ENCODE measurements at places on chromosomes 3 and 15.
A peak's percentile ranks its signal among the peaks of the same experiment; 100 is the strongest.

DNA sequence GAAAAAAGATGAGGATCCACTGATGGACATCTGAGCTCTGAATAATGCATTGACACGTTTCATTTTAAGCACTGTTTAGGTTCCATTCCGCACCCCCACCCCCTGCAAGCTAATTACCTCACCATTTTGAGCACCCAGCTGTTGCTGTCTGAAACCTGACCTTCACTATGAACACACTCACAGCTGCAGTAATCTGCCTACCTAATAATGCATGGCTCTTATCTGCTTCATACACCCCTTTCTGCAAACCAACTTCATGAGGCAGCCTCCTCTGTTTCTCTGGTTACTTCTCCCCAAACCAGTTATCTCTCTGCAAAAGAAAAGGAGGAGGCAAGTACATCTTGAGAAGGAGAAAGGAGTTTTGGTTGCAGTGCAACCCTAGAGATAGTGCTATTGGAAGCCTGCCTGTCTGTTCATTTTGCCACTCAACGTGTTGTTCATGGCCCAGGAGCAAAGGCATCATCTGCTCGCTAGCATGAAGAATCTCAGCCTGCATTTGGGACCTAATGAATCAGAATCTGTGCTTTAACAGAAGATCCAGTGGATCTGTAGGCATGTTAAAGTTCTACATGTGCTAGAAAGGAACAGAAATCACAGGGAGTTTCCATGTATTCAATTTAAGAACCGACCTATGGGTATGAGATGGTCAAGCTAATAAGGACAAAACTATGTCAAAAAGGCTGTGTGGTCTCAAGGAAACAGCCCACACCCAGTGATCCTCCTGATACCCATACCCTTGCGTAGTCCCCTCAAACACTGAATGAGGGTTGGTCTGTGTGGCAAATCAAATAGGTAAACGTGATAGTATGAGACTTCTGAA is 87.2 kb downstream of the MB21D2 start:
- no peak for DNase-seq

DNA sequence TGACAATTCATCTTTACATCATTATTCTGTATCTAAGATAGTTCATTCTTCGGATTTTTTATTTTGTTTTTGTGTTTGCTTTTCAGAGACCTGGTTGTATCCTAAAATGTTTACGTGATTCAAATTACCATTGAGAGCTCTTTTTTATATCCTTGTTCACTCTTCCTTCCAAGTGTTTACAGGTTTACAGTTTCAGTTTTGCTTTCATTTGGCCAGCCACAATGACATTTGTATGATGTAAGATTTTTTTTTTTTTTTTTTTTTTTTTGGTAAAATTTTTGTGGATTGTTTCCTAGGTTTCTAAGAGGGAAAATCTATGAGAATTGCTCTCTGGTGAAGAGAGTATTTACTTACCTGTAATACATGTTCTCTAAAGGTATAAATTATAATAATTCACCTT is 55.0 kb downstream of the SETD5 start:
- DNase-seq, result no peak

GRCh38 chr3:182292591-182292990 is 500.7 kb upstream of the ATP11B start:
- peak; percentile 80 for DNase-seq

DNA sequence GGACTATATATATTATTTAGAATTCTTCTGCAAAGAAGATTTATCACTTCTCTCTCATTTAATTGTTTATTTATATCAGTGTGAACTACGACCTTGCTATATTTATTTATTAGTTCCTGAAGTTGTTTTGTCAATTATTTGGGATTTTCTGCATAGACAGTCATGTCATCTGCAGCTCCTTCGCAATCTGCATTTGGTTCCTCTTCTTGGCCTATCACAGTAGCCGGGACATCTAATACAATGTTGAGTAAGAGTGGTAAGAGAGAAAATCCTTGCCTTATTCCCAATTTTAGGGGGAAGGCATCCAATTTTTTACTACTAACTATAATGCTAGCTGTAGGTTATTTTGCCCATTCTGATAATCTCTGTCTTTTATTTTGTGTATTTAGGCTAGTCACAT is 39.4 kb downstream of the FOXL2 start:
- DNase-seq, result no peak

- DNase-seq, result peak; percentile 43
These were observed 36.4 kb downstream of the ZNF710 start for GRCh38 chr15:90037511-90037860.

- no peak for DNase-seq
These were observed 29.2 kb downstream of the HACL1 start for GRCh38 chr3:15572138-15572537.

DNA sequence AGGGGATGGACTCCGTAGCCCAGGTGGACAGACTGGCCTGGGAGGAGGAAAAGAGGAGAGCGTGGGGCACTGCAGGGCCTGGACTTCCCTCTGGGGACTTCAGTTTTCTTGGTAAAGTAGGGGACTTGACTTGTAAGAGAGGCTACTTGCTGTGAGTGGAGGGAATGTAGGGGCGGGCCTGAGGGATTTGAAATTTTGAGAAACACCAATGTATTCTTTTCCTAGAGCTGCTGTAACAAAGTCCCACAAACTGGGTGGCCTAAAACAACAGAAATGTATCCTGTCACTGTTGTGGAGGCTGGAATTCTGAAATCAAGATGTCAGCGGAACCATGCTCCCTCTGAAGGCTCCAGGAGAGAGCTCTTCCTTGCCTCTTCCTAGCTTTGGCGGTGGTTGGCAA is 5.8 kb upstream of the HEG1 start:
- no peak for DNase-seq

- DNase-seq, result no peak
These were observed 161.2 kb upstream of the RGMA start for GRCh38 chr15:93250209-93250608.

DNA sequence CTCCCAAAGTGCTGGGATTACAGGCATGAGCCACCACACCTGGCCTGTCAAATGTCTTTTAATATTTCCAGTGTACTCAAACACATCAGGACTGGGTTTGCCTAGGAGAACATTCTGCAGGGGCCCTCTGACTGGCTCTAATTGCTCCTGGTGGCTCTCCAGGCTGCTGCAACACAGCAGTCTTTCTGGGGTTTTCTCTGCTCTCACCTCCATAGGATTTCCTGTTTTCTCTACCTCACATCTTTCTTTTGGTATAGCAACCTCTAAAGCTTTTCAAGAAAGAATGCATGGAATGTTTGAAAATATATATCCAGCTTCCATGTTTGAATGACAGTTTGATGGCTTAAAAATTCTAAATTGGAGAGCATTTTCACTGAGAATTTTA is 83.3 kb upstream of the IGSF10 start:
- DNase-seq, result no peak

DNA sequence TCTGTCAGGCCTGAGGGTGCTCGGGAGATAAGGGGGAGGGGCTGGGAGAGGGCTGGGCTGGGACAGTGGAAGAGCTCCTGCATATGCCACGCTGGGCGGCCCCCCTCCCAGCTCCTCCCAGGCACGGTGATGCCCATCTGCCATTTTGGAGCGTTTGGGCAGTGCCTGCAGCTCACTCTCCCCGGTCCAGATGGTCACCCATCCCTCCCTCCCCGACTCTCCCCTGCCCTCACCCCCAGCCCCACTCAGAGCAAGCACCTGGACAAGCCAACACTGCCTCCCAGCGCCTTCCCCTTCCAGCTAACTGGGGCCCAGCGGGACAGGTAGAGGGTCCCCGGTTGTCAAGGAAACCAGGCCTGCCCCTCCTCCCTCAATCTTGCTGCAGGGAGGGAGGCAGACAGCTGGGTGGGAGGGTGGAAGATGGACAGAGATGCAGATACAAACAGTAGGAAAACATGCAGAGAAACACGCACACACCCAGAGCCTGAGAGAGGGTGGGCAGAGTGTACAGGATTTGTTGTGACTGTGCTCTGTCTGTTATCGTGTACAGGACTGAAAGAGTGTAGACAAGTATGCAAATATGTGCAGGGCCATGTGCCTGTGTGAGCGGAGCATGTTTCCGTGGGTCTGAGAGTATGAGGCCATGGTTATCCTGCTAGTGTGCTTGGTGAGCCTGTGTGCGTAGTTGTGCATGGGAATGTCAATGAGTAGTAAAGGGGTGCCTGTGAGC is 17.5 kb upstream of the CORO2B start:
- DNase-seq, result no peak

All from kidney tubule cell (primary cell).